ENCODE measurements at places on chromosomes 2 and 18.
A peak's percentile ranks its signal among the peaks of the same experiment; 100 is the strongest.

- no peak for DNase-seq
Measured at GRCh38 chr2:80530442-80531064, 226.0 kb upstream of the LRRTM1 start.

DNA sequence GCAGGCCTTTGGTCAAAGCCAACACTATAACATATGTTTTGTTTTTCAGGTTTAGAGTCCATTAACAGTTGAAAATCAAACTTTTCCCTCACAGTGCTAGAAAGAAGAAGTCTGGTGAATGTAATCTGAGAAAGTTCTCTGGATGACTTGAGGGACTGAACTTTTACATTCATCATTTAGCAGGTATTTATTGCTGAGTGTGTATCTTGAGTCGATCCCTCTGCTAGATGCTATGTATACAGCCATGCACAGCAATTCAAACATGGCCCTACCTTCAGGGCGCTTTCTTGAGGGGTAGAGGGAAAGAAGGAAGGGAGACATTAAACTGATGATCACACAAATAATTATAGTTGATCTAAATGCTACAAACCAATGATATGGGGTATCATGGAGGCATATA is 89.6 kb downstream of the CLHC1 start:
- no peak for DNase-seq

DNA sequence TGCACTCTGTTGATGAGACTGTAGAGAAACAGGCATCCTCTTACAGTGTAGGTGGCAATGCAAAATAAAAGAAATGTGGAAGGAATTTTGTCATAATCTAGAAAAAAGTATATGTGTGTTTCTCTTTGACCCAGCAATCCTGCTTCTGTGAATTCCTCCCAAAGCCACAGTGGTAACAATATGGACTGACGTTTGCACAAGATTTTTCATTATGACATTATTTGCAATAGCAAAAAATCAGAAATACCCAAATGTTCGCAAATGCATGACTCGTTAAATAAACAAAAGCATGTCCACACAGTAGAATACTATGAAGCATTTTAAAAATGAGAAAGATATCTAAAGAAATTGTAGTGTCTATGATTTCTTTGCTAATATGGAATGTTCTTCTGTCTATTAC is 255.2 kb upstream of the NRP2 start:
- no peak for DNase-seq

GRCh38 chr18:62637403-62637802 is 77.9 kb upstream of the PHLPP1 start:
- no peak for DNase-seq

- DNase-seq: no peak
Measured at GRCh38 chr18:63232826-63233225, 86.7 kb downstream of the BCL2 start.

- DNase-seq: no peak
Measured at GRCh38 chr18:64179556-64180080, 30.7 kb upstream of the LINC00305 start.

DNA sequence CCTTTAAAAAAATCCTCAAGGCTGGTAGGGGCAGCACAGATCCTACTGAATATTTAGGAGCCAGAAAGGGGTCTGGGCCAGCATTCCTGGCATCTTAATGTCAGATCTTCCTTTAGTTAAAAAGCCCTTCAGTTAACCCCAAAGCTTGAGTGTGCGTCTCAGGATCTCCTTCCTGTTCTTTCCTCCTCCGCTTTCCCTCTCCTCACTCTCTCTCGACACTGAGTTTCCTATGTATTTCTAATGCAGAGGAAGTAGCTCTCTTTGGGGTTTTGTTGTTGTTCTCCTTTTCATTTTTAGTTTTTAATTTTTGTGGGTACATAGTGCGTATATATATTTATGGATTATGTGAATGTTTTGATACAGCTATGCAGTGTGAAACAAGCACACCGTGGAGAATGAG is 109.9 kb upstream of the COPS8 start:
- no peak for DNase-seq

DNA sequence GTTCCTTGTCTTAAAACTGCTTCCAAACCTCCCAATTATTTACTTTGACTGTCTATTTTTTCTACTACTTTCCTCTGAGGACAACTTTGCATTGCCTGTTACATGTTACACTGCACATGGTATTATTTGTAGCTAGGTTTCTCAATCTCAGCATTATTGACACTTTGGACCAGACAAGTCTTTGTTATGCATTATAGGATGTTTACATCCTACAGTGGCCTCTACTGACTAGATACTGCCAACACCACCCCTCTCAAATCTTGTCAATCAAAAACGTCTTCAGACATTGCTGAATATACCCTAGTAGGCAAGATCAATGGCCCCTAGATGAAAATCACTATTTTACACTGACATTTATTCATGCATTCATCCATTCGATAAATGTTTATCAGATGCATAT is 129.6 kb upstream of the DNAJC10 start:
- no peak for DNase-seq

GRCh38 chr2:209425471-209426071 is 1.7 kb downstream of the MAP2 start:
- peak; percentile 40 for DNase-seq

DNA sequence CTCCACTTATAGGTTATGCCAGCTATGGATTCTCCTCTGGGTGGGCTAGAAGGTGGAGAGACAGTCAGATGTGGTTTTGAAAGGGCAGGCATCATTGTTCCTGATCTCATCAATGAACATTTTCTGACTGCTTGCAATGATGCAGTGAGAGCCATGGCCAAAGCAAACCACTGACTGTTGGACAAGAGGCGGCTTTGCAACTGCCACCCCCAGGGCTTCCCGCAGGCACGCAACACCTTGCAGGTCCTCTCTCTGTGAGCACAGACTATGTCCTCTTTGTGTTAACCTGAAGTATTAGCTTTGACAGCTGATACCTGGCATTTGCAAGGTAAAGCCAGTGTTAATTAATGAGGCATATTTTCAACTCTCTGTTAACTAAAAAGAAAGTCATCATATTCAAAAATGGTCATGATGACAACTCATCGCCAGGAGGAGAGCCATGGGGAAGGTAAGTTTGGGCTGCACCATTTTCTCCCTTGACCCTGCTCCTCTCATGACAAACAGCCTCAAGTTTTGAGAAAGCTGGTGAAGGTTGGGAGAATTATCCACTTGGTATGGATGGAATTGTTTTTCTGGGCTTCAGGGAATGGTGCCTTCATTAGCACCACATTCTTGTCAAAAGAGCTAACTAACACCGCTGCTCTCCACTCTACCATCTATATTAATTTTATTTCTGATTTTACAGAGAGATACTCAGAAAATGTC is 14.9 kb upstream of the FAM124B start:
- no peak for DNase-seq

DNA sequence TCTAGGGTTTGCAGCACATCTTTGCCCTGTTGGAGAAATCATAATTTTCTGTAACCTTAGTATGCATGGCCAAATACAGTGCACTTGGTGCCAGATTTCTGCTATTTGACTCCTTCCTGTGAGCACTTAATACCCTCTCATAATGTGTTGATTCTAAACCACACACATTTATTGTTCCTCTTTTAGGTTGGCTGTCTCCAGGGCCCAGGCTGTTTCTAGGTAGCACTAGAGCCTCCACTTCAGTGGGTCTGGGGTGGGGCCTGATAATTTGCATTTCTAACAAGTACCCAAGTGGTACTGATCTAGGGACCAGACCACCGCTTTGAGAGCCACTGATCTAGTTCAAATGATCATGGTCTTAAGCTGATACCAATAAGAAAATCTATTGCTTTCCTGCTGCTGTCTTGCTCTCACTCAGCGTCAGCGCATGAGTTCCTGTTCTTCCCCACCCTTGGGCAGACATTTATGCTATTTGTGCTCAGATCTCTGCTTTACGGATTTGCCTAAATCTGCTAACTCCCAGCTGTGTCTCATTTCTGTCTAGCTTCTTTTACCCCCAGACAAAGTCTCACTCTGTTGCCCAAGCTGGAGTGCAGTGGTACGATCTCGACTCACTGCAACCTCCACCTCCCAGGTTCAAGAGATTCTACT is 7.4 kb downstream of the PTRHD1 start:
- DNase-seq: no peak

All from right hindlimb (tissue), 1 donor.